ENCODE measurements at places on chromosomes 1 and 21.

GRCh38 chr1:99535470-99536164 is 110.3 kb upstream of the PALMD start:
- no peak for DNase-seq

DNA sequence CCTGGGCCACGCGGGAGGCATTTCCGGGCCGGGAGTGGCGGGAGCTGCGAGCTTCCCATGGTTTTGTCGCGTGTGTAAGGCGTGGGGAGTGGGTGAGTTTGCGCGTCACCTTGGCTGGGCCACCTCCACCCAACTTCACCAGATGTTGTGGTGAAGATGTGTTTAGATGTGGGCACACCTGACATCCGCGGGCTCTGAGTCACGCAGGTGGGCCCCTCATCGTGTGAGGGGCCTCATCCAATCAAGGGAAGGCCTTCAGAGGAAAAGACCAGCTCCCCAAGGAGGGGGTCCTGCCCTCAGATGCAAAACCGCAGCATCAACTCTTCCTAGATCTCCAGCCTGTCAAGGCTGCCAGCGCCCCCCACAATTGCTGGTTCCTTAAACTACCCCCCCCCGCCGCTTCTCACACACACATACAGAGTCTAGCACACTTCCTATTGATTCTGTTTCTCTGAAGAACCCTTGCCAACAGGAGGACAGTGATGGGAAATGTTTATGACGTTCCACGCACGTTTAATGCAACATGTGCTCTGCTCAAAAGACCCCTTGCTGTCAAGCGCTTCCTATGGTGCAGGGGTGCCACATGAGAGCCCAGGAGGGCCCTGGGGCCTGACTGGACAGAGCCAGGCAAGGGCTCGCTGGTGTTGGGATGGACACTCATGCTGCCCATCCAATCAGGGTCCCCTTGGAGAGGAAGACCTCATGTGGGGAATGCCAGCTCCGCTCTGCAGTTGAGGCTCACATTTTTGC is 11.9 kb downstream of the ACTRT2 start:
- no peak for DNase-seq

DNA sequence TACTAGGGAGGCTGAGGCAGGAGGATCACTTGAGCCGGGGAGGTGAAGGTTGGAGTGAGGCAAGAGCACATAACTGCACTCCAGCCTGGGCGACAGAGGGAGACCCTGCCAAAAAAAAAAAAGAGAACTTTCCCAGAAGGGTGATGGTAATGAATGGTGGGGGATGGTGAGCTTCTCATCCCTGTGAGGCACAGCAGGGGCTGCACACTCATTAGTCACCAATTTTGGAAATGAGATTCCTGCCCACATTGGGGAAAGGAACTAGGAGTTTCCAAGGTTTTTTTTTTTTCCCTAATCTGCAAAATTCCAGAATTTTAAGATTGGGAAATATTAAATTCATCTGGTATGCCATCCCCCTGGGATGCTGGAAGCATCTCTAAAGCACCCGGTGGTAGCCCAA is 50.2 kb upstream of the SSBP3 start:
- DNase-seq = no peak

DNA sequence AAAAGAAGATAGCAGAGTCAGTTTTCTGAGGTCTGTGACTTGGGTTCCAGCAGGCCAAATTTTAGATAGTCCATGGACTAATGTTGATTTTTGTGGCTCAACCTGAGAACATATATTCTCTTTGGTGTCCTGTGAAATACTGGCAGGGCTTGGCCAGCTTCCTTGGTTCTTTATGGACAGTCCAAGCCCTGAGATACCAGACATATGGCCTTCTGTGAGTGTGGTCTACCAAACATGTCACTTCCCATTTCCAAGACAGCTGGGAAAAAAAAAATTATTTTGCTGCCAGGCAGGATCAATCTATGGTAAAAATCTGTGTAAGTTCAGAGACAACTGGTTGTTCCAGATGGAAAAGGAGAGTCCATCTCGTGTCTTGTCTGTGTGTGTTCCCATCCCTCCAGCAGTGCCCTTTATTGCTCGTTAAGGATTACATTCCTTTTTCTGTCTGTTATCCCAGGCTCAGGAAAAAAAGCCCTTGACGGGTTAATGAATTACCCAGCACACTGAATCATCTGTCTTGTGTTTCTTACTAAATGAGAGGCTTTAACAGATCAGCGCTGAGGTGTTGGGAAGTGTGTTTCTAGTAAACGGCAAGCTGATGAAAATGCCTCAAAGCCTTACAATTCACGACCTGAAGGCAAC is 33.4 kb upstream of the XPR1 start:
- DNase-seq = no peak

DNA sequence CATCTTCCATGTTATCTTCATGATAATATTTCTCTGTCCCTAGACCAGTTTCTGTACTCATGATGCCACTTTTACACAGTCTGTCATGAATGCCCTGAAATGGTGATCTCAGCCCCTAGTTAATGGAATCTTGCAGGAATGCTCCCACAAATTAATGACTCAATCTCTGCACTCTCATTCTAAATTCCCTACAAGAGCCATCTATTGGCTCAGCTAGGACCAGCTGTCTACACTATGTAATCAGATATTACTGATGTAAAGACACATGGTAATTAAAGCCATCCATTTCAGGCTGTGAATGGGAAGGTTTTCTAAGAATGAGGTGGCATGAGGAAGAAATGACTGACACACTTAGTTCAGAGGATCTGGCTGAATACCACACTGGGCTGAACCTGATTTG is 199.1 kb upstream of the KCND3 start:
- DNase-seq = no peak

- no peak for DNase-seq
Observed at GRCh38 chr1:60271041-60271440, 197.5 kb upstream of the C1orf87 start.

DNA sequence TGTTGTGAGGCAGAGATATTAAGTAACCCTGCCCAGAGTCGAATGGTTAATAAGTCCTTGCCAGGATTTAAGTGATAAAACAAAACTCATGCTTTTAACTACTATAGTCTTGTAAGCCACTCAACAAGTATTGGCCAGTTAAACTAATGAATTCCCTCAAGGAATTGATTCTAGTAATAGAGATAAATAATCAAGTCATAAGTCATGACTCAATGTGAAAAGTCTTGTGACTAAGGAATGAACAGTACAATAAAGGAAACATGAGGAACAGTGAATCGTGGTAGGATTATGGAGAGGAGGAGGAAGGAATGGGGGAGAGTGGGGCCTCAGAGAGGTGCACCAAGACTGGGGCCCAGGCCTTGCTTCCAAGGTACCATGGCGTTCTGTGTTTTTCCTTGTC is 104.7 kb downstream of the FGGY start:
- DNase-seq = no peak

GRCh38 chr1:209412566-209412965 is 170.9 kb upstream of the CAMK1G start:
- DNase-seq = no peak

- no peak for DNase-seq
Observed at GRCh38 chr21:45064091-45064490, 10.3 kb upstream of the ADARB1 start.

GRCh38 chr1:37073152-37073853 is 39.0 kb upstream of the GRIK3 start:
- DNase-seq = no peak

GRCh38 chr1:189021577-189021976 is 1456.1 kb downstream of the BRINP3 start:
- no peak for DNase-seq

GRCh38 chr1:232853994-232854797 is 49.0 kb downstream of the MAP10 start:
- peak; percentile 90 for DNase-seq

DNA sequence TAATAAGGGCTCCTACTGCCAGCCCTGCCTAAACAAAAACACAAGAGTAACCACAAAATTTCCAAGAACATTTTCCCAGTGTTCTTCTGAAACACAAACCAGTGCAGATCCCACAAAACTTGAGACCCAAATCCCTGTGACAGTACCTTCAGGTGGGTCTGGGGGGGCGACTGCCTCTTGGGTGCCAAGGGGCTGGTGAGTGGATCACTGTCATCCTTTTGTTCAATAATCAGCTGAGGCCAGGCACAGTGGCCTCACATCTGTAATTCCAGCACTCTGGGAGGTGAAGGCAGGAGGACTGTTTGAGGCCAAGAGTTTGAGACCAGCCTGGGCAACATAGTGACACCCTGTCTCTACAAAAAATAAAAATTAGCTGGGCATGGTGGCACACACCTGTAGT is 87.6 kb downstream of the GLIS1 start:
- DNase-seq = no peak

- no peak for DNase-seq
Observed at GRCh38 chr21:26117324-26117971, 53.1 kb downstream of the APP start.

DNA sequence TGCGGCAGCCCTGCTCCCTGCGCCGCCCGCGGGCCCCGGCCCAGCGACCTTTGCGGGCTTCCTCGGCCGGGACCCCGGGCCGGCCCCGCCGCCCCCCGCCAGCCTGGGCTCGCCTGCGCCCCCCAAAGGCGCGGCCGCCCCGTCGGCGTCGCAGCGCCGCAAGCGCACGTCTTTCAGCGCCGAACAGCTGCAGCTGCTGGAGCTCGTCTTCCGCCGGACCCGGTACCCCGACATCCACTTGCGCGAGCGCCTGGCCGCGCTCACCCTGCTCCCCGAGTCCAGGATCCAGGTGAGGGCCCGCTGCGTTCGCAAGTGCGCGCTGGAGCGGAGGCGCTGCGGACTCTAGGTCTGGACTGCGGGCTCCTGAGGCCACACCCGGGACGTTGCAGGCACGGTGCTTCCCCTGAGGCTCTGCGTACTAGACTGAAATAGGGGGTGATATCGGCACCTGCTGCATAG is 351 bp downstream of the MIXL1 start:
- DNase-seq = no peak

- no peak for DNase-seq
Observed at GRCh38 chr1:116347696-116348095, 25.3 kb upstream of the ATP1A1 start.

DNA sequence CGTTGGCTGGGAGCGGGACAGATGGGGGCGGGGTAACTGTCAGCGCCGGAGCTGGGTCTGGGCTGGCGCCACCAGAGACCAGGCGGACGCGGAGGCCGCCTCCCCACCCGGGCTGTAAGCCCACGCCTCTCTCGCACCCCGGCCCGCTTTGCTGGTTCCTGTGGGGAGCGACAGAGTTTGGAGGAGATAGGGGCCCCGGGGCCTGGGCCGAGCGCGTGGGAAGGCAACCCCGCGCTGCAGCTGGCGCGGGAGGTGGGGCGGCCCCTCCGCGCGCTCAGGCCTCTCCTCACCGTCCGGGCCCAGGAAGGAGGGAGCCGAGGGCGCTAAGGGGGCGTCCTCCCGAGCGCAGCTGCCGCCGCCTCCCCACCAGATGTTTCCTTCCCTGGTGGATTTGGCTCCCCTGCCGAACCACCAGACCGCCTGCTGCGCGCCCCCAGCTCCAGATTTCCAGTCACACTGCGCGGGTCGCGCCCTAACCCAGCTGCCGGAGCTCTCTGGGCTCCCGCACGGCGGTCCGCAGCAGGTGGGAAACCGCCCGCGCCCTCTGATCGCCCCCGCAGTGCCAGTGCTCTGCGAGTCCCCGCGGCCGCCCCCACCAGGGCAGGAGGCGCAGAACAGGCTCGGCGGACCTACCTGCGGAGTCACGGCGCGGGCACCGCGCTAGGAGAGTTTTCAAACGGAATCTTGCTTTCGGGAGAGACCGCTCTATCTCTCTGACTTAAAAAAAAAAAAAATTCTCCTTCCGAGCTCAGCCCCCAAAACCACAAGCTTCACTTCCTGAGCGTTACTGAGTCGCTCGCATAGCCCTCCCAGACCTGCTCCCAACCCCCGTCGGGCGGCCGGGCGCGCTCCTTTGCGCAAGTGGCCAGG is 1.1 kb downstream of the GFI1 start:
- DNase-seq = no peak

DNA sequence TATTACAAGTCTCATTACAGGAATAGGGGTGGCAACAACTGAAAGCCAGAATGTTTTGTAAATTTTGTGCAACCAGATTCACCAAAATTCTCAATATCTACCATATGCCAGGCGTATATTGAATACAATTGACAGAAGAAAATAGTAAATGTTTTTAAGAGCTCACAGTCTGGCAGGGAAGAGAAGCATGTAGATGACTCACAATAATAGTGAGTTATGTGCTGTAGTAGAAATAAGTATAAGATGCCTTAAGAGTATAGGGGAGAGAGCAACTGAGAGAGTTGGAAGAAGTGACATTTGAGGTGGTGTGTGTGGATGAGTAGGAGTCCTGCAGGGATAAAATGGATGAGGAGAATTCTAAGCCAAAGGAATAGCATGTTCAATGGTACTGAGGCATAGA is 170.5 kb upstream of the FGGY start:
- no peak for DNase-seq

- DNase-seq = no peak
Observed at GRCh38 chr1:161905269-161905884, 118.3 kb downstream of the OLFML2B start.

DNA sequence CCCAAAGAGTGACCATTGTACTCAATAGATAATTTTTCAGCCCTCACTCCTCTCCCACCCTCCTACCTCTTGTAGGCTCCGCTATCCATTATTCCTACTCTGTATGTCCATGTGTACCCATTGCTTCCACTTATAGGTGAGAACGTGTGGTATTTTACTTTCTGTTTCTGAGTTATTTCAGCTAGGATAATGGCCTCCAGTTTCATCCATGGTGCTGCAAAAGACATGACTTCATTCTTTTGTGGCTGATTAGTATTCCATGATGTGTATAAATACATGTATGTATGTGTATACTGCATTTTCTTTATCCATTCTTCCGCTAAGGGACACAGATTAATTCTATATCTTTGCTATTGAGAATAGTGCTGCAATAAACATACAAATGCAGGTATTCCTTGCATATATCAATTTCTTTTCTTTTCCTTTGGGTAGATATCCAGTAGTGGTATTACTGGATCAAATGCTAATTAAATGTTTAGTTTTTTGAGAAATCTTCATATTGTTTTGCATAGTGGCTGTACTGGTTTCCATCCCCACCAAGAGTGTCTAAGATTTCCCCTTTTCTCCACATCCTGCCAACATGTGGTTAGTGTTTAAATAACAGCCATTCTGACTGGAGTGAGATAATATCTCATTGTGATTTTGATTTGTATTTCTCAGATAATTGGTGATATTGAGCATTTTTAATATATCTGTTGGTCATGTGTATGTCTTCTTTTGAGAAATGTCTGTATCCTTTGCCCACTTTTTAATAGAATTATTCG is 4.9 kb downstream of the LY9 start:
- no peak for DNase-seq

DNA sequence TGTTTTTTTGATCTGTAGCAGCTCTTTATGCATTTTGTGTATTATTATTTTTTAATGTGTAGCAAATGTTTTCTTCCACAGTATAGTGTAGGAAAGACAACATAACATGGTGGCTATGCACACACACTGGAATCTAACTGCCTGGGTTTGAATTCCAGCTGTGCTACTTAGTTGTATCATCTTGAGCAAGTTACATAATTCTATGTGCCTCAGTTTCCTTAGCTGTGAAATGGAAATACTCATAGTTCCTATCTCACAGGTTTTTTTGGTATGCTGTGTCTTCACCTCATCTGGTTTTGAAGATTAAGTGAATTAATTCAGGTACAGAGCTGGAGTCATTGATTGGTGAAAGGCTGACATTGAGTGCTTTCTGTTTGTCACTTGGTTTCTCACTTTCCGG is 1.2 kb upstream of the IARS2 start:
- DNase-seq = no peak

Measured in HS-5 (cell line).